Activated CD4-positive, alpha-beta T cell treated with anti-CD3 and anti-CD28 coated beads for 4 hours (primary cell): ENCODE measurements at places on chromosomes 6 and 20.

GRCh38 chr6:155771822-155772221 is 316.2 kb upstream of the NOX3 start:
- no peak for DNase-seq

- DNase-seq = no peak
Observed at GRCh38 chr6:77273929-77274328, 189.4 kb downstream of the HTR1B start.

DNA sequence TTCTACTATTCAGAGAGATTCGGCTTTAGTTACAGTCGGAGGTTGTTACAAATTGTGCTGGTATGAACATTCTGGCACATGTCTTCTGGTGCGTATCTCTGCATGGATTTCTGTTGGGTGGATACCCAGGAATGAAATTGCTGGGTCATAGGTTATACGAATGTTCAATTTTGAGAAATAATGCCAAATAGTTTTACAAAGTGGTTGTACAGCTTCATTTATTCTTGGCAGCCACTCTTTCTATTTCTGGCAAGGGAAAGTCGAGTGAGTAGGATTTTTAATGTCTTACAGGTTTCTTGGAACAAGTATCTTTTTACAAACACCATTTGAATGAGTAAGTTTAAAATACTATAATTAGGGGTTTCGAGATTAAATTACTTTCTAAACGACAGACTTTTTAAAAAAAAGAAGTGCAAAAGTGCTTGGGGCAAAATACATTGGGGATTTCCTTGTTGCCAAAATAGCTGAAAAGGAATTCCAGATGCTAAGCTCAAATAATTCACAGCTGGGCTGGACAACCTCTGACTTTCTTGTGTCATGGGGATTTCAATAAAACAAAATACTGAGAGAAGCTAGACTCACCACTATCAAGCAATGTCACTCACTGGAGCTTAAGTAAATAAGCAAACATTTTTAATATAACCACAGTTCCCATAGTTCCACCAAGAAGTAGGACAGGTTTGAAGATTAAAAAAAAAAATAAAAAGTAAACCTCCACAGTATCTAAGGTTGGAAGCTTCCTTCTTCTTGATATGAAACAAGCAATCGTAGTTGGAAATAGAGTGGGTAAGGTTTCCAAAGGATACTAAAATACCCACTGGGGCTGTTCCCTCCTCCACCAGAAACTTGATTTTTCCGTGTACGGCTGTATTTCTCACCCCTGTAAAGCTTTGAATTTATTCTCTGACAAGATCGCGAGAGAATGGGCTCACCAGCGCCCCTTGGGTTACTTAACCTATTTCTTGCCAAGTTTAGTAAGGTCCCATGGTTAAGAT is 21.6 kb upstream of the GFOD1 start:
- DNase-seq = no peak

DNA sequence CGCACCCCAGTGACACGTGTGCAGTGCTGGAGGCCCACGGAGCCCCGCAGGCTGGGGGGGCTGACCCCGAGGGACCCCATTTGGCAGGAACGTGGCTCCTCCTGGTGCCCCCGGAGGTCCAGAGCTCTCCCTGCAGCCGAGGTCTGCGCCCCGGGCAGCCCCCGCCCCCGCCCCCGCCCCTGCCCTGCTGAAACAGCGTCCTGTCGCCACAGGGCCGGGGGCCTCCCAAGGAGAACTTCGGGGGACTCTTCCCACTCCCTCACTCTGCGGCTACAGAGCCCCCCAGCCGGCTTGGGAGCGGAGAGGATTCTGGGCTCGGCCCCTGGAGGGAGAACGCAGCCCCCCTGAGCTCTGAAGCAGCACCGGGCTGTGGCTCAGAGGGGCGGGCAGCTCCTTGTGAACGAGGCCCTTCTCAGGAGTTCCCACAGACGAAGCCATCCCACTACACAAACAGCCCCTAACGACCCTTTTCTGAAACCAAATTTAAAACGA is 115.2 kb downstream of the DLL1 start:
- DNase-seq = no peak

- DNase-seq = no peak
Observed at GRCh38 chr6:11987386-11987785, 24.7 kb upstream of the HIVEP1 start.
